ENCODE measurements at places on chromosomes 4 and X.
A peak's percentile ranks its signal among the peaks of the same experiment; 100 is the strongest.

DNA sequence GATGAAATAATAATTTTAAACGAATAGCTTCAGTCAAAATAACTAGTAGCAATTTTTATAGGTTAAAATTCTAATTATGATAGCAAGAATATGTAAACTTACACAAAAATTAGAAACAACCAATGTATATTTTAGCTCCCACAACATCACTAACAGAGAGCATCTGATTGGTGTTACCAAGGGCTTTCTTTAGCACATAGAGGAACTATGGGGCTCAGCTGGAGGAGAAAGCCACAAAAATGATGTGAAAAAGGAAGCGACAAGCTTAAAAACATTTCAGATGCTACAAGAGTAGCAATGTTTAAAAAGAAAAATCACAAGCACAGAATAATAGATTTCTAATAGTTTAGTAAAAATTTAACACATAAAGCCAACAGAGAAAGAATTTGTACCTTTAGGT is 56.3 kb downstream of the ATP8A1 start:
- no peak for DNase-seq

- DNase-seq, result no peak
These were observed 22.2 kb downstream of the IQCM start for GRCh38 chr4:149793459-149793858.

GRCh38 chr4:15186149-15186548 is 183.9 kb downstream of the CPEB2 start:
- DNase-seq, result no peak

- DNase-seq, result no peak
These were observed 79.4 kb upstream of the SPRY1 start for GRCh38 chr4:123317211-123317610.

DNA sequence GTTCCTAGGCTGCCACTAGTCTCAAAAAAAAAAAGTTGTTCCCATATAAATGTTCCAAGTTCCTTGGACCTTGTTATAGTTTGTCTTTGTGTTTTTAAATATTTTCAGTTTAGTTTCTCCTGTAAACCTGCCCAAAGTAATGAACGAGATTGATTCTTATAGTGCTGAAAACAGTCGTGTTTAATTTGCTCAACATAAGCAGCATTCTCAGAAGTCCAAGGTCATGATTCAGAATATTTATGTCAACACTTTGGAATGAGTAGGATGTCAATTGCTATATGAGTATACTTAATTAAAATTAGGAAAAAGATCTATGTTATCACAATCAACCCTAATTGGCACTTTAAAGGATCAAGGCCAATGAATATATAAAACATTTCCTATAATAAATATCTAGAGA is 510.9 kb downstream of the PPP4R3C start:
- DNase-seq, result no peak

DNA sequence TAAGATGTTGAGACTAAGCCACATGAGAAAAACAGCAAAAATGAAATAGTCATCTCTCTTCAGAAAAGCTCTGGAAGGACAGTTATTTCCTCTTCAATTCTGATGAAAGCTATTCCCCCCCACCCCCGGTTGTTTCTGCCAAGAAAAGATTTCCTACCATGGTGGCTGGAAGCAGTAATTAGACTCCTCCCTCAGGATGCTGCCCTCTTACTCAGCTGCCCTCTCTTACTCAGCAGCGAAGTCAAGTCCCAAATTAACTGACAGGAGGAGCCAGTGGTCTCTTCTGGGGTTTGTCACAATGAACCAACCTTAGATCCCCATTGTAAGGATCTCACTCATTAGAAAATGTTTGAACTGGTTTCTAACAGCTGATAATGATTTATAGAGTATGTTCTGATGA is 38.0 kb downstream of the GPM6B start:
- DNase-seq, result no peak

DNA sequence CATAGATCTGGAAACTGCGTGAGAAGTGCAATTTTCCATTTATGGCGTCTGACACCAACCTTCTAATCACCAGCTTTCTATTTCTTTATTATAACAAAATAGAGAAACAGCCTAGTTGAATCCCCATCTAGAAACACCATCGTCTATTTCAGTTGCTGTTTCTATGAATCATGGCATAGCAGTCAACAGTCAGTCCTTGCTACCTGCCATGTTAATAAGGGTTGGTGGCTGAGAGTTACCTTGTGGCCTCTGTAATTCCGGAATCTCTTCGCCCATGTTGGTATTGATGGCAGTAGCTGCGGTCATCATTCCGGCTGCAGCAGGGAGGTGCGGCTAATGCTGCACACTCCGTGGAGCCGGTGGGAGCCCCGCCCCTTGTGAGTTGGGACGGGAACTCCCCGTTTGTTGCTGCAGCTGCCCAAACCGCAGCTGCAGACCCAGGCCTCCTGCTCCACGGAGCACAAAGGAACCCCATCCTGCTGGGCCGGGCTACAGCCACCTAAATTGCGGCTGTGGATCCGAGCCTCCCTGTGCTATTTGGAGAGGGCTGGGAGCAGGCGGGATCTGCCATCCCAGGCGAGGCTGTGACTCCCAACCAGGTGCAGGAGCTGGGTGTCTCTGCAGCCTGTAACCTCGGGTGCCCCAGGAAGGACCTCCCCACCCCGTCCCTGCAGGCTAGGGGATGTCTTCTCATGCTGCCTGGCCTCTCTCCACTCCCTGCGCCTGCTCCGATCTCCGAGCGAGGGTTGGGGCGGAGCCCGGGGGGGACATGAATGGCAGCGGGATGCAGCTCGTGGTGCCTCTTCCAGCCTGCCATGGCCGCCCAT is 115.4 kb upstream of the STK26 start:
- DNase-seq, result no peak

DNA sequence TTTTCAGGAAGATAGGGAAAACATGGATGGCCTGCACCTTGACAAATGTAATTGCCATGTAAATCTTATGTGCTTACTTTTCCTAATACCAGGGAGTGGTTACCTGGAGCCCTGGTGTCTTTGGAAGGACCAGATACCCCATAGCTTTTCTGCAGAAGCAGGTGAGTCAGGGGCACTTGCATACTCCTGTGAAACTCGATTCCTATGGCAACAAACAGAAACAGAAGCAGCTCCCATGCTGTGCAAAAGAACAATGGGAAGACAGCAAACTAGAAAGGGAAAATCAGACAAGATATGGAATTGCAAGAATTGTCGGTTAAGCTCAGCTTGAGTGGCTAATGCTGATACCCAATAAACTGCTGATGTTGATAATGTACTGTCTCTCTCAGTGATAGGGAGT is 117.4 kb upstream of the AFF2 start:
- DNase-seq, result no peak

DNA sequence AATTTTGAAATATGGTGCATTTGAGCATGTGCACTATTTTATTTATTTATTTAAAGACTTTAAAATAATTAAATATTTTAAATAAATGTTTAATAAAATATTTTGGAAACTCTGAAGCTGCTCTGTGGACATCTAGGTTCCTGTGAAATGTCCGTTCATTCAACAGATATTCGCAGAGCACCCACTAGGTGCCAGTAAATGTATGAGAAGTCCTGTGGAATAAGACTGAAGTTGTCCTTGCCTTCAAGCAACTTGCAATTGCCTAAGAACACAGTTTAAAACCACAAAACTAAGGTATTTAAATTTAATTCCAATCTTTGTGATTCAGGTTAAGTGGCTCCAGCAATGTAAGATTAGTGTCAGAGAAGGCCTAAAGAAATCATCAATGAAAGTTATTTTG is 306.7 kb downstream of the GBA3 start:
- DNase-seq, result no peak

- no peak for DNase-seq
These were observed 154.6 kb downstream of the AFAP1 start for GRCh38 chr4:7785017-7785416.

GRCh38 chrX:112844250-112844649 is 3.6 kb upstream of the AMOT start:
- DNase-seq, result no peak

DNA sequence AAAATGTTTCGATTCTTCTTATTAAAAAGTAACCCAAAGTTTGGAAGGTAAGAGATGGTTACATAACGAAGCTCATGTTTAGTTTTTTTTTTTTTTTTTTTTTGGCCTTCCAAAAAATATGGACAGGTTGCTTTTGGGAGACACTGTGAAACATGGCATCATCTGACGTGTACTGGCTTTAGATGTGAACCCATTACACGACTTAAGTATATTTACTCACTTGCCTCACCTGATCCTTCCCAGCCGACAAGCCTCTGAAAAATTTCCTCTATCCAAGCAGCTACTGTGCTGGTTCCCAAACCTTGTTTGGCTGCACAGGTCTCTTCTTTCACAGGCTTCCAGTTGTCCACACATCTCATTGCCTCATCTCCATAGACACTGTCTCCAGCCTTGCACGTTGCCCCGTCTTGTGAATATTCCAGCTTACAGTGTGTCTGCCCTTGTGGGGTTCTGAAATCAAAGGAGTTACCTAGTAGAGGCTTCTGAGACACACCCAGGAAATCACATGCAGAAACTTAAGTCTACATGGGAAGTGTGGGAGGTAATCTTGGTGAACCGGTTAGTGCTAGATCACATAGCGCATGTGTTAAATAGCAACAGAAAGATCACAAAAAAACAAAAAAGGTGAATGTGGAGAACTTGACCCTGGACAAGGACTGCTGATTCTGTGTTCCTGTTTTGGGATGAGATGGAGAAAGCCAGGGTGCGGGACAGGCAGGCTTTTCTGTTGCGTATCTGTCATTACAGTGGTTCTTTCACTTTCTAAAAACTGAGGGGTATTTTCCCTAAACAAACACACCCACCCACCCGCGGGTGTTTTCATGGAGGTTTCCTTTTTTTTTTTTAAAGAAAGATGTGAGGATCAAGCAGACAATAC is 328.6 kb downstream of the ARHGAP10 start:
- DNase-seq, result peak; percentile 73

Data from CD4-positive, alpha-beta T cell treated with Interleukin-4 for 4 hours (primary cell).